ENCODE measurements at places on chromosomes 6 and 20.
A peak's percentile ranks its signal among the peaks of the same experiment; 100 is the strongest.

DNA sequence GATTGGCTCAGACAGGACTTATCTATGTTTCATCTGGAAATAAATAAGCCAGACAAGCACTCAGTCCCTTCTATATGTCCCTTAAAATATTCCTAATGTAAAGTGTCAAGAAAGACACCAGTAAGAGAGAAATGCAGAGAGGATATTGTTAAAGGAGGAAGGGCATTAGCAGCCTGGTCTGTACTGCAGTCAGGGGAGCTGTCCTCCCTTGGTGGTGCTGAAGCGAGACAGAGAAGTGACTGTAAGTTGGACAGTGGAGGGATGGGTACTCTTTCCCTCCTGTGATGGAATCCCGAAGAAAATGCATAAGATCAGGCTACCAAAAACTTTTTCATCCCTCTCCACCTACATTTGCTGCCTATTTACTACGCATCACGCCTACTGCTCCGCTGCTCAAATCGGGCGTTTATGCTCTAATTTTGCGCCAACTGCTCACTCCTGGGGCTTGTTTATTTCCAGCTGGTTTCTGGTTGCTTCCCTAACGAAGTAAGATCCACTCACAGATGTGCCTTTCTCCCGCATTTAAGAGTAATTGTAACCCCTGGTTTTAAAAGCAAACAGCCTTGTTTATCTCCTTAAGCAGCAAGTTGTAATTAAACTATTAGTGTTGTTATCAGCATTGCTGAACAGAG is 35.2 kb downstream of the PHACTR1 start:
- DNase-seq: peak; percentile 87

- DNase-seq: no peak
These were observed 60.9 kb downstream of the SULF2 start for GRCh38 chr20:47724396-47724795.

DNA sequence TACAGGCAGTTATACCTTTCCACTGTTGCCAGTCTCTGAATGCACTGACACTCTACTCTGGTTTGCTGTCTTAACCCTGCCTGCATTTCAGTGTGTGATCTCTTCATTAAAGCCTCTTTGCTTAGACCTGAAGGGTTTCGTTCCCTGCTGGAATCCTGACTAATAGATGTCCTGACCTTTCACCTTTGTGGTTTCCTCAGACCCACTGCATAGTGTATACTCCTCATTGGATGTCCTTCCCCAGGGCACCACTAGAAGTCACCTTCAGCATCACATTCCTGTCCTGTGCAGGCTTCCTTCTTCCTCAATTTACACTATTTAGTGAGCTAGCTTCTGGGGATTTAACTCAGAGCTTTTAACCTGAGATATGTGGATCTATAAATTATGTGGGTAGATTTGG is 120.6 kb downstream of the RCAN2 start:
- DNase-seq: no peak

DNA sequence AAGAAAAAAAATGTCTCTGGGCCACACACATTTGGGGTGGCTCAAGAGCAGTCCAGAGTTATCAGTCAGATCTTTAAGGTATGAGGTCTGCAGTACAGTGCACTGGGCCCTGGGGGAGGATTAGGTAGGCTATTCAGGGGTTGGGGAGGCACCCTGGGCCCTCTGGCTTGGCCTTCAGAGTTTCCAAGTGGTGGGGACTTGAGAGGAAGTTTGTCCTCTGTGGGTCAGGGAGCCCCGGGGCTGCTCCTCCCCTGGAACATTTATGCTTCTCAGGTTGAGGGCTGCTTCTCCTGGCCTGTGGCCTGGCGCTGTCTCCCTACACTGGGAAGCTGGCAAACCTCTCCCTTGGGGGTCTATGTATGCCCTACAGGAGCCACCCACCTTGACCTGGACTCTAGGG is 46.0 kb downstream of the PTK7 start:
- DNase-seq: no peak

GRCh38 chr6:163950159-163950558 is 535.6 kb downstream of the QKI start:
- no peak for DNase-seq

GRCh38 chr20:59678951-59679350 is 74.6 kb downstream of the PHACTR3 start:
- DNase-seq: no peak

DNA sequence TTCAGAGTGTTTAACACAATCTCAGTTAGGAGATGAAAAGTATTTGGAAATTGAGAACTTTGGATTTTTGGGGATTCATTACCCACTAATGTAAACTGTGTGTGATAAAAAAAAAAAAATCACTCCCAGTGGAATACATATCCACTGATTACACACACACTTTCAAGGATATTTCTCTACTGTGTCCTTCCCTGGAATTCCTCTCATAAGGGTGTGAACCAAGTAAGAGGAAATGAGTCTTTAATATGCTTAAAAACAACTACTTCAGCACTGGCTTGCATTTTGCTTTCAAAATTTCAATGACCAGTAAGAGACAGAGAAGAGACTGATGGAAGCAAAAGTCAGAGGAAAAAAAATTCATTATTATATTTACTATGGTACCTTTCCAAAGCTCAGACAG is 24.5 kb upstream of the MYCT1 start:
- no peak for DNase-seq

- no peak for DNase-seq
These were observed 5.6 kb downstream of the GDF5 start for GRCh38 chr20:35432430-35432735.

DNA sequence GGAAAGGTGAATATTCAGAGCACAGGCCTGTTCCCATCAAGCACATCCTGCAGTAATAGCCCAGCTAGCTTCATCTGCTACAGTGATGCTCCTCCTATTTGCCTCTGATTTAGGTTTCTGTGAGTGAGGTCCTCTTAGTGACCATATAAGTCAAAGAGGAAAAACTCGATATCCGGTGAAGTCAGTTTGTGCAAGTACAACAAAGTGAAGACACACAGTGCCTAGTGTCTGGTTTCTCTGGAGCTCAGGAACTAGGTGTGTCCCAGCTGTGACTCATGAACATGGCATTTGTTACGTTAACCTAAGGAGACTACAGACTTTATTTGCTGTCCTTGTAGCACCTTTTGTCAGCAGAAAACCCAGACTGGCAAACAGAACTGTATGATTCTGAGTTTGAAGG is 33.9 kb downstream of the EDN1 start:
- DNase-seq: no peak

Measured in suppressor macrophage (primary cell).